ENCODE measurements at places on chromosomes 1 and 21. TPM values are rescaled to one million over a fixed set of nuclear protein-coding genes. Genes with fewer than 3 reads are reported as not detected.

The BCAN gene
- polyA plus RNA-seq = 0.75 TPM

The CELA2B gene
- polyA plus RNA-seq = not detected

The BCAR3 gene
- 1.3 TPM for polyA plus RNA-seq

The CD48 gene
- 328 TPM for polyA plus RNA-seq

The C4BPB gene
- 0.77 TPM for polyA plus RNA-seq

The WNT2B gene
- polyA plus RNA-seq = 0.22 TPM

The MFAP2 gene
- polyA plus RNA-seq = 0.11 TPM

The LRIF1 gene
- 18.3 TPM for polyA plus RNA-seq

The CLDN17 gene
- polyA plus RNA-seq = not detected

The NPHS2 gene
- not detected for polyA plus RNA-seq

The PPIAL4G gene
- not detected for polyA plus RNA-seq

The TBX15 gene
- polyA plus RNA-seq = 0.61 TPM

The PAQR6 gene
- 0.77 TPM for polyA plus RNA-seq

The PLEKHN1 gene
- 0.11 TPM for polyA plus RNA-seq

The SGIP1 gene
- polyA plus RNA-seq = not detected

The CLCA4 gene
- not detected for polyA plus RNA-seq

The LIPI gene
- polyA plus RNA-seq = not detected

- H3K27me3 ChIP-seq = no peaks in the 10 kb centered on the region
- H3K4me3 ChIP-seq = peak overlapping the region; percentile 52
- H3K36me3 ChIP-seq = no peaks in the 10 kb centered on the region
- H3K4me1 ChIP-seq = peaks cover 4% of the 10 kb centered on the region
- peak overlapping the region; percentile 80 for H3K27ac ChIP-seq
These were observed 5.9 kb downstream of the NRIP1 start for GRCh38 chr21:15058854-15059263.

- no peaks in the 10 kb centered on the region for H3K27me3 ChIP-seq
- peaks cover 15% of the 10 kb centered on the region for H3K4me1 ChIP-seq
- no peak overlapping the region for H3K4me3 ChIP-seq
- H3K36me3 ChIP-seq = no peaks in the 10 kb centered on the region
These were observed 71.9 kb downstream of the ST3GAL3 start for GRCh38 chr1:43779266-43779665.

- no peak overlapping the region for H3K4me3 ChIP-seq
- no peaks in the 10 kb centered on the region for H3K36me3 ChIP-seq
- H3K27ac ChIP-seq = no peak overlapping the region
- no peaks in the 10 kb centered on the region for H3K27me3 ChIP-seq
These were observed 39.6 kb downstream of the UCHL5 start for GRCh38 chr1:193019442-193020026.

DNA sequence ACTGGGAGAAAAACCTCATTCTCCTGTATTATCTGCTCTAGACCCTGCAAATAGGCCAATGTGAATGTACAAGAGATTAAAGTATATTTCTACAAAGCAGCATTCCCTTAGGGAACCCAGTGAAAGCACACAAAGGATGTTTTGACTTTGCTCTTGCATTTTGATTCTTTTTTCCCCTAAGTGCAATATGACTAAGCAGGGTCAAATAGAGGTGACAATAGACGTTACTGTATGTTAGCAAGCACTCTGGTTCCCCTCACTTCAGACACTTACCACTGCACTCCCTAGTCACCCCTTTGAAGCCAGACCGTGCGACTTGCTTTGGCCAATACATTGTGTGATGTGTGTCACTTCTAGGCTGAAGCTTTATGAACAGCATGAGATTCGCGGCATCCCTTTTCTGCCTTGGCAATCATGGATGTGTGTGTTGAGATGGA is 209.7 kb downstream of the RHOU start:
- DNase-seq = no peak
- no peaks in the 10 kb centered on the region for H3K4me1 ChIP-seq
- H3K4me3 ChIP-seq = no peak overlapping the region
- no peaks in the 10 kb centered on the region for H3K27me3 ChIP-seq
- no peak overlapping the region for H3K27ac ChIP-seq
- no peaks in the 10 kb centered on the region for H3K36me3 ChIP-seq

DNA sequence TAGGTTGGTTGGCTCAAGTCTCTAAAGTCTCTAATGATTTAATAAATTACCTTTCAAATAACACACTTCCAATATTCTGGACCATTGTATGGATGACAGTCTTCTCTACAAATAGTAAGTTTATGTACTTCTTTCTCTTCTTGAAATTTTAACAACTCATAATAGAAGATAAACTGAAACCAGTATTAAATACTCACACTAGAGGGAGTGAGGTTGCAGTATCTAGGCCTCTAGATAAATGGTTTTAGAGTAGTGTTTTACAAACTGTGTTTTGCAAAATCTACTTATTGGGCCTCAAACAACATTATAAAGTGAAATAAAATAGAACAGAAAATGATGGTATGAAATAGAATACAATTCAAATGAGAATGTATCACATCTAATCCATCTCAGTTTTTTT is 479.9 kb upstream of the BRINP3 start:
- no peaks in the 10 kb centered on the region for H3K4me1 ChIP-seq
- no peak overlapping the region for H3K4me3 ChIP-seq
- no peaks in the 10 kb centered on the region for H3K27me3 ChIP-seq
- no peak for DNase-seq
- H3K27ac ChIP-seq = no peak overlapping the region
- H3K36me3 ChIP-seq = no peaks in the 10 kb centered on the region

DNA sequence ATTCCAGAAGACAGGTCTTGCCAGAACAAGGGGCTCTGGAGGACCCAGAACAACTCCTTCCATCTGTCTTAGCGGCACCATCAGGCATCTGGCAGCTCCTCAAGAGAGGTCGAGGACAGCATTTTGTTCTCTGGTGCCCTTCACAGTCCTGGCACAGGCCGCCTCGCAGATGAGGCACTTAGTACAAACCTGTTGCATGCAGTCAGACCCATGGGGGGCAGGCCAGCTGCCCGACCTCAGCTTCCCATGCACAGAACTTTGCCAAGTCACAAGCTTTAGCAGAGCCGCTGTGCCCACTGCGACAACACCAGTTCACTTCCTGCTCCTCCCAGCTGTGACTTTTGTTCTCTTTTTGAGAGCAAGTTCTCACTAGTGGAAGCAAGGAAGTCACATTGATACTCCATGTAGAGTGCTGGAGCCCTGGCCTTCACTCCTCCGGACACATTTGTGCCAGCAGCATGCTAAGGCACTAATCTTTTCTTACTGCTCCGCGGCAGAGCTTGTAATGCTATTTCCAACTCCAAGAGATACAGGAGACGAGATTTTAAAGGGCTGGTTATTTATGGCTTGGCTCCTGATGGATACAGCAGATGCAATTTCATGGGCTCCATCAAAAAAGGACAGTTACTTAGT is 44.6 kb downstream of the HMGB4 start:
- H3K4me1 ChIP-seq = no peaks in the 10 kb centered on the region
- H3K36me3 ChIP-seq = no peaks in the 10 kb centered on the region
- H3K27ac ChIP-seq = no peak overlapping the region
- H3K27me3 ChIP-seq = no peaks in the 10 kb centered on the region
- no peak overlapping the region for H3K4me3 ChIP-seq
- no peak for DNase-seq

GRCh38 chr1:184373155-184373554 is 13.7 kb upstream of the C1orf21 start:
- H3K36me3 ChIP-seq = no peaks in the 10 kb centered on the region
- no peaks in the 10 kb centered on the region for H3K4me1 ChIP-seq
- H3K27ac ChIP-seq = no peak overlapping the region
- no peak for DNase-seq
- no peaks in the 10 kb centered on the region for H3K27me3 ChIP-seq
- no peak overlapping the region for H3K4me3 ChIP-seq

GRCh38 chr1:113389359-113389952 is 859 bp upstream of the MAGI3 start:
- H3K4me1 ChIP-seq = peaks cover 2% of the 10 kb centered on the region
- H3K27ac ChIP-seq = no peak overlapping the region
- H3K36me3 ChIP-seq = no peaks in the 10 kb centered on the region

DNA sequence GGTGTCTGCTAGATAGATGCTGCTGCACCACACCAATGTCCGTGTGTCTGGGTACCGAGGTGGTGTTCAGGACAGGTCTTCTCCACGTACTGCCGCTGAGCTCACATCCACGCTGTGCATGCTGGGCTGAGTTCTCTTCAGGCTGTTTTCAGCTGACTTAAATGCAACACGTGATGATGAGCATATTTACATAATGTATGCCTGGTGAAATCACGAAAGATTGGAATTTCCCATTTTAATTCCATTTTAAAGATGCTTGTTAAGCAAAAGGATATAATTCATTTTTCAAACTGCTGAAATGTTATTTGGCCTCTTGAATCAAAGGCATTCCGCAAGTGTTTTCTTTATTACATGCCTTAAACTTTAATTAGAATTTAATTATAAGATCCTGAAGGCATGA is 107.9 kb downstream of the FGGY start:
- H3K27ac ChIP-seq = no peak overlapping the region
- no peak overlapping the region for H3K4me3 ChIP-seq
- no peaks in the 10 kb centered on the region for H3K36me3 ChIP-seq
- no peak for DNase-seq
- H3K4me1 ChIP-seq = peaks cover 7% of the 10 kb centered on the region
- no peaks in the 10 kb centered on the region for H3K27me3 ChIP-seq

DNA sequence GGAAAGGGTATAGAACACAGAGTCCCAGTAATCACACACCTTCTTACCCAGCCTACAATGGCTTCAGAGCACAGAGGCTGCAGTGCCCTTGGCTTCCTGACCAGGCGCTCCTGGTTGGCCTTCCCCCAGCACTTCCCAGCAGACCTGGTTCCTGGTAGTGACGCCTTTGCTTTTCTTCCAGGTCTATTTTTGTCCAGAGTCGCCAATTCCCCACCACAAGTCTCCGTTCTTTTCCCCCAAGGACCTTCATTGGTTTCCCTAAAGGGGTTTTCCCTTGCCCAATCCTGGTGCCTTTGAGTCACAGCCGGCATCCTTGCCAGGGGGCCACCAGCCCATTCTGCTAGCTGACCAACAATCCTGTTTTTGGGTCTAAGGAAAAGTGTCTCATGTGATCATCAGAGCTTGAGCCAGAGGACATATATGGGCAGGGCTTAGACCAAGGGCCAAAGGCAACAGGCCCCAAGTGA is 84.8 kb downstream of the KCNJ15 start:
- H3K4me1 ChIP-seq = no peaks in the 10 kb centered on the region
- no peak overlapping the region for H3K4me3 ChIP-seq
- DNase-seq = no peak
- no peaks in the 10 kb centered on the region for H3K36me3 ChIP-seq
- no peak overlapping the region for H3K27ac ChIP-seq
- no peaks in the 10 kb centered on the region for H3K27me3 ChIP-seq

DNA sequence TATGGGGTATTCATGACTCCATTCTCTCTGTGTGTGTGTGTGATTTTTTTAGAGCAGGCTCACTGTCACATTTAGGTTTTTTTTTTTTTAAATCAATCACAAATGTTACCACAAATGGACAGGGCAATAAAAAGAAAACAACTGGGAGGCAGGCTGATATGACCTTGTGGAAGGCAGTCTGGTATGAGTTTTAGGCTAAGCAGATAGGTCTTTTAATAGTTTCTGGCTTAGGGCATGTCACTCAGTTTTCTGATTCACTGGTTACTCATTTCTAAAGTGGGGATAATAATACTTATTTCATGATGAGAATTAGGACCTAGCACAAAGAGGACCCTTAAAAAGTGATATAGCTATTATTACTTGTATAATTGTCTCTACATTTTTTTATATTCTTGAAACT is 278.9 kb downstream of the RYR2 start:
- H3K4me3 ChIP-seq = no peak overlapping the region
- no peaks in the 10 kb centered on the region for H3K36me3 ChIP-seq
- DNase-seq = no peak

DNA sequence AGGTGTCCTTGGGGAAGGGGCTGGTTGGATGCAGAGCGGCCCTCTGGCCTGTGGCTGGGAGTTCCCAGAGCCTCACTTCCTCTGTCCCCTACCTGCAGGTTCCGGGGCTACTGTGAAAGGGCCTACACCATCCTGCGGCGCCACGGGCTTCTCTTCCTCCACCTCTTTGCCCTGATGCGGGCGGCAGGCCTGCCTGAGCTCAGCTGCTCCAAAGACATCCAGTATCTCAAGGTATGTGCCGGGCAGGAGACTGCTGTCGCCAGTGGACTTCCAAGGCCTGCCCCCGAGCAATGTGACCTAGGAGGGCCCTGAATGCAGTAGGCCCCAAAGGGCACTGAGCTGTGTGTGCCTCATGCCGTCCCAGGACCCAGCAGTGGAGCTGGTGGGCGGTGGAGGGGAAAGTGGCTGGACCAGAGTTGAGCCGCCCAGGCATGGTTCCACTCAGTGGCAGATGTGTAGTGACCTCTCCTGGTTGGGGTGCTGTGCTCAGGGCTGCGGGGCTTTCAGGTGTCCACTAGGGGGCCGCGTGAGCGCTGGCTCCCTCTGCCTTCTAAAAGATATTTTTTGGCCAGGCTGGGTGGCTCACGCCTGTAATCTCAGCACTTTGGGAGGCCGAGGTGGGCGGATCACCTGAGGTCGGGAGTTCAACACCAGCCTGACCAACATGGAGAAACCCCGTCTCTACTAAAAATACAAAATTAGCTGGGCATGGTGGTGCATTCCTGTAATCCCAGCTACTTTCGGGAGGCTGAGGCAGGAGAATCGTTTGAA is 73.4 kb downstream of the PIK3CD start:
- H3K4me1 ChIP-seq = no peaks in the 10 kb centered on the region
- no peak overlapping the region for H3K27ac ChIP-seq
- H3K4me3 ChIP-seq = no peak overlapping the region

GRCh38 chr1:27886353-27886679 is 14.0 kb downstream of the THEMIS2 start:
- H3K27me3 ChIP-seq = no peaks in the 10 kb centered on the region
- no peak for DNase-seq
- peaks cover 31% of the 10 kb centered on the region for H3K36me3 ChIP-seq
- H3K27ac ChIP-seq = peak overlapping the region; percentile 94
- no peak overlapping the region for H3K4me3 ChIP-seq

DNA sequence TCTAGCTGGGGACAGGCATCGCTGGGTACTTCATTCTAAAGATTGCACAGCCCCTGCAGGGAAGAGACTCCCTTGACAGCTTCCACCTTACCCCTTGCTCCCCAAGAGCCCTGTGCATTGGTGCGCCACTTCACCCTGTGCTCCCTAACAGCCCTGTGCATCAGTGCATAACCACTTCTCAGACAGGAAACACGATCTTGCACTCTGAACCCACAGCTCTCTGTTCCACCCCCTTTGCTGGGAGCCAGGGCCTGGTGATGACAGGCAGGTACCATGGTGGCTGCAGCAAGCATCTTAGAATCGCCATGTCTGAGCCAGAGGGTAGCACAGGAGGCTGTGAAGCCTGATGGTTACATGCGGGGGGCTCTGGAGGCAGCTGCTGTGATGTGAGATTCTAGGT is 5.0 kb downstream of the ALPL start:
- peaks cover 22% of the 10 kb centered on the region for H3K4me1 ChIP-seq
- H3K27me3 ChIP-seq = peaks cover 3% of the 10 kb centered on the region
- no peak overlapping the region for H3K4me3 ChIP-seq
- peak; percentile 56 for DNase-seq
- no peak overlapping the region for H3K27ac ChIP-seq
- H3K36me3 ChIP-seq = no peaks in the 10 kb centered on the region

DNA sequence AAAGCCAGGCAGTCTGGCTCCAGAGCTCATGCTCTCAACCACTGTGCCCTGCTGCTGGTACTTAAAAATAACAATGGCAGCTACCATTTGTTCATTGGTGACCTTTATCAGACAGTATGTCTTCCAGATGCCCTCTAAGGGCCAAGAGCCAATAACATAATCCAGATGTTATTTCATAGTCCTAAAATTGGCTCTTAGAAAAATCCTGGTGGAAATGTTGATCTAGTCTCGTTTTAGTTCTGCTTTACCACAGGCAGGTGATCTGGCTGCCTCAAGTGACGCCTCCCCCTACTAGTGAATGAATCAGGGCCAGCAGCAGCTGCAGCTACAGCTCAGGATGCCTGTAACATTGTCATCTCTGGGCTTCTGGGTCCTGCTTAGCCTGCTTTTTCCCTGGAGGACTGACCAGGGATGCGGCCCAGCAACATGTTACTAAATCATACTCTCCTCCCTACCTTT is 12.6 kb upstream of the HMGN2 start:
- H3K36me3 ChIP-seq = peaks cover 4% of the 10 kb centered on the region
- H3K27me3 ChIP-seq = no peaks in the 10 kb centered on the region
- DNase-seq = no peak
- no peak overlapping the region for H3K4me3 ChIP-seq
- H3K4me1 ChIP-seq = no peaks in the 10 kb centered on the region
